Uterine smooth muscle cell (primary cell): ENCODE measurements at places on chromosomes 6 and 20. TPM values are rescaled to one million over a fixed set of nuclear protein-coding genes. Genes with fewer than 3 reads are reported as not detected.

Gene MOXD1
- total RNA-seq, result 21.8 and 44.4 TPM in 2 replicates

Gene HLA-DQA2
- total RNA-seq, result not detected in 2 replicates

Gene ZNF391
- 1.7 and 3.0 TPM in 2 replicates for total RNA-seq

Gene OR2B2
- total RNA-seq, result not detected in 2 replicates

Gene SLC44A4
- total RNA-seq, result 0.25 TPM in 1 of 2 replicates, not detected in the other

Gene CLDN20
- not detected in 2 replicates for total RNA-seq

Gene CTNNBL1
- total RNA-seq, result 34.4 and 41.4 TPM in 2 replicates

Gene ENPP5
- 0.50 and 0.55 TPM in 2 replicates for total RNA-seq

Gene VNN1
- total RNA-seq, result under 0.01 TPM in 1 of 2 replicates, not detected in the other

Gene HTR1E
- under 0.01 and 0.12 TPM in 2 replicates for total RNA-seq

Gene PAX1
- not detected in 2 replicates for total RNA-seq

Gene DOK5
- 14.6 and 15.6 TPM in 2 replicates for total RNA-seq

Gene ECT2L
- total RNA-seq, result 0.12 TPM in 1 of 2 replicates, not detected in the other

Gene TSBP1
- total RNA-seq, result under 0.01 TPM in 1 of 2 replicates, not detected in the other

Gene KCNS1
- 1.00 and 1.6 TPM in 2 replicates for total RNA-seq

Gene KIF3B
- 30.3 and 30.7 TPM in 2 replicates for total RNA-seq

Gene DEF6
- 0.87 and 0.89 TPM in 2 replicates for total RNA-seq

Gene FAM217A
- not detected in 2 replicates for total RNA-seq

Gene UST
- 10.8 and 27.1 TPM in 2 replicates for total RNA-seq

Gene LRRC73
- total RNA-seq, result 0.44 and 0.62 TPM in 2 replicates

Gene ULBP2
- 2.6 and 4.1 TPM in 2 replicates for total RNA-seq

Gene THEMIS
- not detected in 2 replicates for total RNA-seq

Gene SLC13A3
- total RNA-seq, result 3.1 and 5.5 TPM in 2 replicates

Gene BEND3
- 1.2 and 2.2 TPM in 2 replicates for total RNA-seq

Gene CLPSL1
- not detected in 2 replicates for total RNA-seq

Gene KIF13A
- 78.9 and 96.1 TPM in 2 replicates for total RNA-seq

Gene CST7
- 0.37 TPM in 1 of 2 replicates, not detected in the other for total RNA-seq

Gene ATP6V1G2
- 2.0 and 3.0 TPM in 2 replicates for total RNA-seq

Gene ME1
- total RNA-seq, result 25.8 and 32.7 TPM in 2 replicates

Gene HLA-DRB1
- not detected in 2 replicates for total RNA-seq

Gene GTF2H4
- 11.2 and 13.1 TPM in 2 replicates for total RNA-seq

Gene LY6G6F
- total RNA-seq, result not detected in 2 replicates

Gene KIAA1755
- 0.66 and 2.7 TPM in 2 replicates for total RNA-seq

Gene TRERF1
- total RNA-seq, result 4.1 and 7.2 TPM in 2 replicates

Gene NMBR
- total RNA-seq, result 0.11 and 0.12 TPM in 2 replicates

Gene STMND1
- not detected in 2 replicates for total RNA-seq

Gene EPHA7
- total RNA-seq, result 0.50 and 1.00 TPM in 2 replicates

Gene TRIM31
- not detected in 2 replicates for total RNA-seq

Gene HLA-B
- 158 and 176 TPM in 2 replicates for total RNA-seq

Gene ADGRB3
- under 0.01 and 0.11 TPM in 2 replicates for total RNA-seq

Gene PDYN
- not detected in 2 replicates for total RNA-seq

Gene MEI4
- total RNA-seq, result not detected in 2 replicates

Gene CTCFL
- total RNA-seq, result not detected in 2 replicates

Gene CRISP3
- total RNA-seq, result not detected in 2 replicates

Gene PGC
- not detected in 2 replicates for total RNA-seq

Gene BCKDHB
- 11.7 and 12.7 TPM in 2 replicates for total RNA-seq

Gene BPIFB1
- total RNA-seq, result not detected in 2 replicates

Gene L3MBTL3
- total RNA-seq, result 4.8 and 5.0 TPM in 2 replicates

Gene RPS6KA2
- total RNA-seq, result 41.1 and 74.6 TPM in 2 replicates

Gene RALY
- total RNA-seq, result 50.0 and 69.8 TPM in 2 replicates

Gene ALDH5A1
- 1.3 and 2.1 TPM in 2 replicates for total RNA-seq

Gene ELOVL4
- 7.1 and 10.0 TPM in 2 replicates for total RNA-seq

Gene GGTLC1
- not detected in 2 replicates for total RNA-seq

Gene ZSCAN31
- 7.9 and 19.7 TPM in 2 replicates for total RNA-seq

Gene STK38
- 13.4 and 19.0 TPM in 2 replicates for total RNA-seq

Gene ADGRF4
- 0.12 and 0.33 TPM in 2 replicates for total RNA-seq

Gene NINL
- total RNA-seq, result 10.7 and 14.4 TPM in 2 replicates
